ENCODE measurements at places on chromosomes 1 and 21. TPM values are rescaled to one million over a fixed set of nuclear protein-coding genes. Genes with fewer than 3 reads are reported as not detected.

MYOG gene
- not detected for total RNA-seq

OR2T33 gene
- total RNA-seq: not detected

PPIAL4G gene
- not detected for total RNA-seq

TIE1 gene
- total RNA-seq: 0.53 TPM

ERG gene
- total RNA-seq: not detected

SFN gene
- 465 TPM for total RNA-seq

CYP4Z1 gene
- total RNA-seq: not detected

PLA2G2A gene
- total RNA-seq: not detected

OR2G6 gene
- not detected for total RNA-seq

AVPR1B gene
- total RNA-seq: not detected

ILDR2 gene
- not detected for total RNA-seq
